Aorta (tissue), 5 donors: ENCODE measurements at places on chromosomes 7 and 10. TPM values are rescaled to one million over a fixed set of nuclear protein-coding genes. Genes with fewer than 3 reads are reported as not detected.

DNA sequence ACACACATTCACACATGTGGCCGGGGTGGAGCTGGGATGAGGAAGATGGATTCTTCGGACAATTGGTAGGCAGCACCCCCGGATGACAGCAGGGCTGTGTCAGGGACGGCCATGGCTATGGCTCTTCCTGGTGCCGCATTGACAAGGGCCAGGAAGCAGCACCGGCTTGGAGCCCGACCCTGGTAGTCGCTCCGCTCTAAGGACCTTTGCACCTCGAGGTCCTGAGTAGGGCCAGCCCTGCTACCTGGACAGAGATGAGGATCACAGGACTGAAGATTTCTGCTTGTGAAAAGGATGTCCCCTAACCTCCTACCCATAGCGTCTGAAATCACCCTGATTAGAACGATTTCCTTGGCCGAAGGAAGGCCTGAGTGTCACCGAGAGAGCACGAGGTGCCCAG lies 134.1 kb downstream of the ADARB2 start:
- H3K36me3 ChIP-seq, result no peaks in the 10 kb centered on the region
- H3K27me3 ChIP-seq, result no peaks in the 10 kb centered on the region
- H3K4me3 ChIP-seq, result no peak overlapping the region
- no peak for DNase-seq
- H3K27ac ChIP-seq, result no peak overlapping the region

DNA sequence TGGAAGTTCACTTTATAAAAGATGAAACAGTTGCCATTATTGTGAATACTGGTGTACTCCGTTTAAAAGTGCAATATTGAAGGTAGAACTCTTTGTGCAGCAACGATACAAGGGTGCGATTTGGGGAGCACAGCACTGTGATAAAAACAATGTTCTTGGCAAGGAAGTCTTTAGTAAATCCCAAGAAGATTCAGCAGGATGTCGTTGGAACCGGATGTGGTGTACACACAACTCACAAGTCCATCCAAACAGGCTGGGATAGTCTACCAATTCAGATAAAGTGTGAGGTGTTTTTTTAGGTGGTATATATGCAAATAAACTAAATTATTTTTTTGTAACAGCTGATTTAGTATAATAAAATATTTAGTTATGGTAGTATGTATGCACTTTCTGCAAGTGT lies 46.7 kb downstream of the ZNF777 start:
- H3K27ac ChIP-seq, result no peak overlapping the region
- no peaks in the 10 kb centered on the region for H3K36me3 ChIP-seq
- H3K27me3 ChIP-seq, result no peaks in the 10 kb centered on the region
- H3K4me3 ChIP-seq, result no peak overlapping the region

The ZC3HAV1L gene
- total RNA-seq, result 17.5 TPM

The TWIST1 gene
- 12.3 TPM for total RNA-seq

DNA sequence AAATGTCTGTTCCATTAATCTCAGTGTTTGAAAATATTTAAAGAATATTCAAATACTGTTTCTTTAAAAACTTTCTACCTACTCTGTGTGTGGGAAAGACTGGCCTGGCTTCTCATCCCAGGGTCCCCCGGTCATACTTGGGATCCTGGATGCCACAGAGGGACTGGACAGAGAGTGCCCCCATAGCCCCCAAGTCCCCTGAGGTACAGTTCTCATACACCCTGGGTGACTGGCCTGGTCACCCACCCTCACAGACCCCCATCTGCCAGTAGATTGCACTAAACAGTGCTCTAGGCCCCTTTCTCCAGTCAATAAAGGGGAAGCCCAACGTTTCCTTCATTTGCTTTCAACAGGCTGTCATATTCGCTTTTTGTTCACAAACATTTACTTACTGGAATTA lies 3.0 kb downstream of the TMEM273 start:
- no peaks in the 10 kb centered on the region for H3K36me3 ChIP-seq
- H3K4me1 ChIP-seq, result no peaks in the 10 kb centered on the region
- no peaks in the 10 kb centered on the region for H3K27me3 ChIP-seq
- no peak overlapping the region for H3K27ac ChIP-seq

DNA sequence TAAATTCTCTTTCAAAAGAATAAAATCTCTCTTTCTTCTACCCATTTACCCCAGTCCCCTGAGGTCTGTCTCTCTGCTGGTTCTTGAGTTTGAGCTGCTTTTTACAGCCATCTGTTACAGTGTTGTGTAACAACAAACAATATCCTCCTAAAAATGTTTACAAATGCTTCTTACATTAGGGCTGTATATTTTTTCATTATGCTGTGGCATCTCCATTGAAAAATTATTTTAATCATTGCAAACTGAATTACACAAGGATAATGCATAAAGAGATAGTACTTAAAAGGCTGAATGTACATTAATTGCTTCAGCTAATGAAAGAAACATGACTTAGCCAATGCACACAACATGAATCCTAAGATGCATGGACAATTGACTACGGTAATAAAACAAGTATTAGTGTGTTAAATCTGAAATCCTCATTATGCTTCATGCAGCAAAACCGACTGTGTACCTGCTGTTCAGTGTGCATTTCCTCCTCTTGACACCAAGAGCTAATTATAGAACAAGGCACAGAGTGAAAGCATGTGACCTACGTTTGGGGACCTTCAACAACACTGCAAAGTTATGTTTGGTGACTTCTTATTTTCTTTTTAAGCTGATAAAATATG lies 181.7 kb upstream of the RHOBTB1 start:
- H3K4me3 ChIP-seq, result no peak overlapping the region
- H3K27ac ChIP-seq, result no peak overlapping the region
- no peaks in the 10 kb centered on the region for H3K36me3 ChIP-seq
- H3K4me1 ChIP-seq, result no peaks in the 10 kb centered on the region

GRCh38 chr7:31735991-31736982 lies 49.3 kb downstream of the PPP1R17 start:
- no peak overlapping the region for H3K27ac ChIP-seq
- no peaks in the 10 kb centered on the region for H3K36me3 ChIP-seq
- H3K4me3 ChIP-seq, result no peak overlapping the region
- H3K4me1 ChIP-seq, result no peaks in the 10 kb centered on the region

DNA sequence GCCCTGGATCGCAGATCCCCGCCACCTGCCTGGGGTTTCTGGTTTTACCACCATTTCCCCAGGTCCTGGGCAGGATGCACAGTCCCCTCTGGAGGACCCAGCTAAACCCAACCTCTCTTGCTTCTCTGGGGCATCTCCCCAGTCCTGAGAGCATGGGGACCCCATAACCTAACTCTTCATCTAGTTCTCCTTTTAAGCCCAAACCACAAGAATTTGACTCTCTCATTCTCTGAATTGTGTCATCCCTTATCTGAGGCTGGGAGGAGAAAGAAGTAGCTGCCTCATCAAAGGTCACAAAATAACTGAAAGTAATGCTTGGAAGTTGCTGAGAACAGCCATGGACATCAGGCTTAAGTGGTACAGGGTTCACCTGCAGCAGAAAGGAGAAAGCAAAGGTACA lies 159.9 kb downstream of the FGFR2 start:
- H3K4me1 ChIP-seq, result peaks cover 4% of the 10 kb centered on the region
- no peak for DNase-seq
- no peak overlapping the region for H3K27ac ChIP-seq
- no peak overlapping the region for H3K4me3 ChIP-seq
- no peaks in the 10 kb centered on the region for H3K27me3 ChIP-seq
- H3K36me3 ChIP-seq, result no peaks in the 10 kb centered on the region

- no peaks in the 10 kb centered on the region for H3K4me1 ChIP-seq
- DNase-seq, result no peak
- no peaks in the 10 kb centered on the region for H3K27me3 ChIP-seq
- no peak overlapping the region for H3K27ac ChIP-seq
- no peaks in the 10 kb centered on the region for H3K36me3 ChIP-seq
- no peak overlapping the region for H3K4me3 ChIP-seq
Measured at GRCh38 chr10:65762311-65762710, 1163.5 kb upstream of the LRRTM3 start.

DNA sequence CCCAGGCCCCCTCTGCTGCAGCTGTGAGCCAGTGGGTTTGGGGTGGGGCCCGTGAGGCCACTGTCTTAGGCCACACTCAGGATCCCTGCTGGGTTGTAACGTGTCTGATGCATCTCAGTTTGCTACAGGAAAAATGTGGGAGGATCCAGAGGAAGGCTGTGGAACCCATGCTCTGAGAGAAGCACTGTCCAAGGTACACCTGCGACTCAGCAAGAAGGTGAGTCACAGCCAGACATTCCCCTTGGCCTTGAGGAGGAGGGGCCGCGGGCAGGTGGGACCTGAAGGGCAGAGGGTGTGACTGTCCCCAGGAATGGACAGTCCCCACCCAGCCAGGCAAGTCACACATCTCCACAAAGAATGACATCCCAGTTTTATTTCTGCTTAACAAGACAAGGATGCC lies 27.8 kb upstream of the C10orf120 start:
- no peaks in the 10 kb centered on the region for H3K4me1 ChIP-seq
- H3K36me3 ChIP-seq, result no peaks in the 10 kb centered on the region
- no peak overlapping the region for H3K4me3 ChIP-seq
- H3K27me3 ChIP-seq, result no peaks in the 10 kb centered on the region
- no peak for DNase-seq

The CPVL gene
- 20.6 TPM for total RNA-seq

- H3K36me3 ChIP-seq, result no peaks in the 10 kb centered on the region
- H3K4me3 ChIP-seq, result no peak overlapping the region
- H3K27me3 ChIP-seq, result no peaks in the 10 kb centered on the region
- DNase-seq, result no peak
- peak overlapping the region; percentile 49 for H3K27ac ChIP-seq
Measured at GRCh38 chr10:45180507-45180906, 134.9 kb downstream of the OR13A1 start.

- H3K4me3 ChIP-seq, result no peak overlapping the region
- H3K27me3 ChIP-seq, result no peaks in the 10 kb centered on the region
- DNase-seq, result no peak
- no peaks in the 10 kb centered on the region for H3K4me1 ChIP-seq
- no peak overlapping the region for H3K27ac ChIP-seq
Measured at GRCh38 chr7:130822642-130823041, 88.6 kb upstream of the KLF14 start.

The PNLIPRP1 gene
- 1.4 TPM for total RNA-seq

DNA sequence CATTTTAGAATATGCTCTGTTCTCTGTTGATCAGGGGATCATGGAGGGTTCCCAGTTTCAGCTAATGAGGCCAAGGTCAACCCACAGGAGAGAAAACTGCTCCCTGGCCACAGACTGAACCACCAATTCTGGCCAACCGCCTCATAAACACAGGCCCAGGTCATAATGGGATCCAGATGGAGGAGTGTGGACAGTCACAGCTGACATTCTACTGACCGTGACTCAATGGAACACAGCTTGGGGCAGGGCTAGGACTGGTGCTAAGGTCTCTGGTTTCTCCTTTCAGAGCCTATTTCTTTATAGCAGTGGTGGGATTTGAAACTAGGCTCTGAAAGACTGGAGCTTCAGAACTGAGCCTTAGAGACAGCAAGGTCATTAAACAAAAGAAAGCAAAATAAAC lies 68.3 kb downstream of the HIPK2 start:
- no peaks in the 10 kb centered on the region for H3K27me3 ChIP-seq
- H3K27ac ChIP-seq, result no peak overlapping the region
- no peaks in the 10 kb centered on the region for H3K4me1 ChIP-seq
- DNase-seq, result no peak
- no peaks in the 10 kb centered on the region for H3K36me3 ChIP-seq

- DNase-seq, result no peak
- H3K4me3 ChIP-seq, result no peak overlapping the region
- no peaks in the 10 kb centered on the region for H3K27me3 ChIP-seq
- H3K4me1 ChIP-seq, result no peaks in the 10 kb centered on the region
Measured at GRCh38 chr10:86066696-86067095, 299.9 kb downstream of the GRID1 start.

DNA sequence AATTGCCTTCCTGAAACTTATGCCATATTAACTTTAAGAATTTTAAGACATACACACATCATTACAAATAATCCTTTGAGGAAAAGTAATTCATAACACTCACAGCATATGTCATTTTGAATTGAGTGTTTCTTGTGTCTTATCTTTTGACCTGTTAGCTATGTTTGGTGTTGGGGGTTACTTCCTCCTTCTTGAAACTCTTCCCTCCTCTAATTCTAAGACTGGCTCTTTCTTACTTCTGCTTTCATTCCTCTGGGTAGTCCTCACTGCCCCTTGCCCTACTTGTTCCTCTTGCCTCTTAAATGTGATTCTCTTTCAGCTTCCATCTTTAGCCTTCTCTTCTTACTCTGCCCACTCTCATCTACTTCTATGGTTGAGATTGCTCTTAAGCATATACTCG lies 28.3 kb upstream of the PIP4K2A start:
- H3K4me3 ChIP-seq, result no peak overlapping the region
- H3K4me1 ChIP-seq, result no peaks in the 10 kb centered on the region
- no peaks in the 10 kb centered on the region for H3K27me3 ChIP-seq
- no peaks in the 10 kb centered on the region for H3K36me3 ChIP-seq
- no peak overlapping the region for H3K27ac ChIP-seq
- DNase-seq, result no peak

DNA sequence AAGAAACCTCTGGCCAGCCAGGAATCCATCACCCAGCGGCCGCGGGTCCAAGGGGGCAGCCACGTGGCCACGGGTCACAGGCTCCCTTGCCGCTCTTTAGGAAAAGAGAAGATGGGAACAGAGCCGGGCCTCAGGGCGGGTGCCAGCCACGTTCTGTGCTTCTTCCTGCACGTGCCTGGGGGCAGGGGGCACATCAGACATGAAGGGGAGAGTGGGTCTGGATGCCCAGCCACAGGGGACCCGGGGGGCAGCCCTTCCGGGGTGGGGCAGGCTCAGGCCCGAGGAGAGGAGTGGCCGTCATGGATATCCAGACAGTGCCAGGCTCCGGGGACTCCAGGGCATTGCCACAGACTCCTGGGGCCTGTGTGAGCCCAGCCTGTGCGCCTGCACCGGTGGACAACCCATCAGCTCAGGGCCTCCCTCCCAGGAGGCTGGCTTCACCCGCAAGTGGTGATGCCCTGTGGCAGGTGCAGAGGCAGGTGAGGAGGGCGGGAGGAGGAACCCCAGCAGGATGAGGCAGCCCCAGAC lies 31.0 kb upstream of the ADGRA1 start:
- no peak overlapping the region for H3K4me3 ChIP-seq
- no peak overlapping the region for H3K27ac ChIP-seq
- no peaks in the 10 kb centered on the region for H3K4me1 ChIP-seq
- H3K36me3 ChIP-seq, result no peaks in the 10 kb centered on the region
- H3K27me3 ChIP-seq, result no peaks in the 10 kb centered on the region

The CFAP46 gene
- total RNA-seq, result 0.42 TPM

- H3K4me3 ChIP-seq, result no peak overlapping the region
- H3K27me3 ChIP-seq, result no peaks in the 10 kb centered on the region
- H3K36me3 ChIP-seq, result no peaks in the 10 kb centered on the region
- peaks cover 10% of the 10 kb centered on the region for H3K4me1 ChIP-seq
- H3K27ac ChIP-seq, result no peak overlapping the region
Measured at GRCh38 chr7:50632561-50633413, 67.6 kb upstream of the DDC start.

- H3K27me3 ChIP-seq, result no peaks in the 10 kb centered on the region
- no peaks in the 10 kb centered on the region for H3K36me3 ChIP-seq
Measured at GRCh38 chr10:44934416-44935200, 23.5 kb downstream of the TMEM72 start.
